Psoas muscle (tissue), 8 donors: ENCODE measurements at places on chromosomes 4 and X. TPM values are rescaled to one million over a fixed set of nuclear protein-coding genes. Genes with fewer than 3 reads are reported as not detected.

GRCh38 chr4:119138046-119138445 is 2.4 kb downstream of the MYOZ2 start:
- H3K4me1 ChIP-seq: peaks cover 31% of the 10 kb centered on the region
- peak overlapping the region; percentile 50 for H3K4me3 ChIP-seq
- H3K36me3 ChIP-seq: no peaks in the 10 kb centered on the region
- H3K27ac ChIP-seq: peak overlapping the region; percentile 72

DNA sequence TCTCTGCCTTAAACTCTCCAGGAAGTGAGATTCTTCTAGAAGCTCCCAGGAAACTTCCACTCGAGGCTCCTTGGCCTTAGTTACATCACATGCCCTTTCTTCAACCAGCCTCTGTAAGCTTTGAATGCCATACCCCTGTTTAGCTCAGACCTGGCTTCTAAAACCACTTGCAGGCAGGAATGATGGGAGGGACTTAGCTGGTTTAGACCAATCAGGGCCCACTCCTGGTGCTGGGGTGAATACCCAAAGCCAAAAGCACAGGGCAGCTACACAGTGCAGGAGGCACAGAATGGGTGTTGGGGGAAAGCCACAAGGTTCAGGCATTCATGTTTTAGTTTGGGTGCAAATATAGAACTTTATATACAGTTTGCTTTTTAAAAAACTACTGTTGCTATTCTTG is 296.2 kb downstream of the FRMPD4 start:
- H3K27ac ChIP-seq: no peak overlapping the region
- H3K36me3 ChIP-seq: no peaks in the 10 kb centered on the region
- DNase-seq: no peak
- no peak overlapping the region for H3K4me3 ChIP-seq
- H3K27me3 ChIP-seq: no peaks in the 10 kb centered on the region

GRCh38 chr4:160570271-160570670 is 1467.4 kb downstream of the RAPGEF2 start:
- H3K36me3 ChIP-seq: no peaks in the 10 kb centered on the region
- no peak overlapping the region for H3K27ac ChIP-seq
- no peaks in the 10 kb centered on the region for H3K27me3 ChIP-seq
- H3K4me1 ChIP-seq: no peaks in the 10 kb centered on the region

DNA sequence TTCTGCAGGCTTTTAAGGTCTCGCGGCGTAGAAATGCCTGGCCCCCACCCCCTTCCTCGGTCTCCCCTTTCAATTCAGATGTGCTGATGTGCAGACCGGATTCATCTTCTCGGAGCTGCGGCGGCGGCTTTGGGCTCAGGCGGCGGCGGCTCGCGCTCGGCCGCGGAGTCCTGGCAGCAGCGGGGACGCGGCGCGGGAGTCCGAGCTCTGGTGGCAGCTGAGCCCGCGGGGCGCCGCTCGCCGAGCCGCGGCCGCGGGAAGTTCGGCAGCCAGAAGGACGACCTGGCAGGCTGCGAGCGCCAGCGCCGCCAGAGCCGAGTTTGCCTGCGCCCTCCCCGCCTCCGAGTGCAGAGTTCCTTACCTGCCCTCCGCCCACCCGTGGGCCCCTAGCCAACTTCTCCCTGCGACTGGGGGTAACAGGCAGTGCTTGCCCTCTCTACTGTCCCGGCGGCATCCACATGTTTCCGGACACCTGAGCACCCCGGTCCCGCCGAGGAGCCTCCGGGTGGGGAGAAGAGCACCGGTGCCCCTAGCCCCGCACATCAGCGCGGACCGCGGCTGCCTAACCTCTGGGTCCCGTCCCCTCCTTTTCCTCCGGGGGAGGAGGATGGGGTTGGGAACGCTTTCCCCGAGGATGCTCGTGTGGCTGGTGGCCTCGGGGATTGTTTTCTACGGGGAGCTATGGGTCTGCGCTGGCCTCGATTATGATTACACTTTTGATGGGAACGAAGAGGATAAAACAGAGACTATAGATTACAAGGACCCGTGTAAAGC is 448 bp downstream of the TLL1 start:
- no peak overlapping the region for H3K27ac ChIP-seq
- no peaks in the 10 kb centered on the region for H3K4me1 ChIP-seq
- peaks cover 54% of the 10 kb centered on the region for H3K27me3 ChIP-seq
- DNase-seq: peak; percentile 33
- H3K36me3 ChIP-seq: no peaks in the 10 kb centered on the region

DNA sequence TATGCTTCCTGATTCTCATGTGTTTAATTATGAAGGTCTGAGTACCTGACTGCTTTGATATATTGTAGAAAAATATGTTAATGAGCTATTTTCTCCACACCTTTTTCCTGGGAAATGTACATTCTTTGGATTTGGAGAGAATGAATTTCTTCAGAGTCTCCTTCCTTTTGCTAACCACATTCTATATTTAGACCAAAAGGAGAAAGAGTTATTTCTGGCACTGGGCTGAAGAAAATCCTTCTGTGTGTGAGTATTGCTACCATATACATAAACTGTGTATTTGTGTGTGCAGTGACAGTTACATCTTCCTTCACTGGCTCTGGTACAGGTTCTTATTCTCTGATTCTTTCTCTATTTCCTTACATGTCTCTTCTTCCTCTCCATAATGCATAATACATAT is 44.5 kb upstream of the PGRMC2 start:
- H3K36me3 ChIP-seq: no peaks in the 10 kb centered on the region
- DNase-seq: no peak
- H3K4me3 ChIP-seq: no peak overlapping the region
- H3K27ac ChIP-seq: no peak overlapping the region

- DNase-seq: no peak
- no peaks in the 10 kb centered on the region for H3K36me3 ChIP-seq
- H3K27ac ChIP-seq: no peak overlapping the region
- peaks cover 15% of the 10 kb centered on the region for H3K4me1 ChIP-seq
Measured at GRCh38 chr4:139247241-139247640, 32.8 kb downstream of the MGARP start.

GRCh38 chr4:91092398-91092980 is 965.3 kb downstream of the CCSER1 start:
- no peaks in the 10 kb centered on the region for H3K4me1 ChIP-seq
- H3K36me3 ChIP-seq: no peaks in the 10 kb centered on the region
- no peak overlapping the region for H3K27ac ChIP-seq
- no peaks in the 10 kb centered on the region for H3K27me3 ChIP-seq
- no peak overlapping the region for H3K4me3 ChIP-seq

- H3K4me3 ChIP-seq: no peak overlapping the region
- no peak overlapping the region for H3K27ac ChIP-seq
- no peak for DNase-seq
- H3K27me3 ChIP-seq: no peaks in the 10 kb centered on the region
Measured at GRCh38 chr4:11937941-11938340, 509.2 kb upstream of the HS3ST1 start.

- H3K27ac ChIP-seq: no peak overlapping the region
- no peak overlapping the region for H3K4me3 ChIP-seq
- no peak for DNase-seq
- no peaks in the 10 kb centered on the region for H3K4me1 ChIP-seq
Measured at GRCh38 chr4:189502841-189503435, 437.7 kb upstream of the FRG1 start.

DNA sequence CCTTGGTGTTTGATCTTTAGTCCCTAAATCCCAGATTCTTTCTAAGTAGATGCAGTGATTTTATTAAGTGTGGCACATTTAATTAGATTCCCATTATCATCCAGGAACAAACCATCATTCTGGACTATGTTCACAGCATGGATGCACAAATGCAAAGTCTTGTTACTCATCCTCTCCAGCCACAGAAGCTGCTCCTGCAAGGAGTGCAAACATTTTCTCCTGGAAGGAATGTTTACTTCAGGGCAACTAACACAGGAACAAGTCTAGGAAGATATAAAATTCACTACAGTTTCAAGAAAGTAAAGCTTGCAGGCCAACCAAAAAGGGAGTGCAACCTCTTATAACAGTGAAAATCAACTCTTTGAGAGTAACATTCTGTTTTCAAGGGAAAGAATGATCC is 106.0 kb downstream of the IQCM start:
- H3K4me3 ChIP-seq: no peak overlapping the region
- H3K4me1 ChIP-seq: no peaks in the 10 kb centered on the region
- H3K36me3 ChIP-seq: no peaks in the 10 kb centered on the region
- H3K27me3 ChIP-seq: no peaks in the 10 kb centered on the region
- H3K27ac ChIP-seq: no peak overlapping the region

- DNase-seq: no peak
- no peak overlapping the region for H3K4me3 ChIP-seq
- H3K36me3 ChIP-seq: peaks cover 11% of the 10 kb centered on the region
- no peaks in the 10 kb centered on the region for H3K4me1 ChIP-seq
- no peak overlapping the region for H3K27ac ChIP-seq
- no peaks in the 10 kb centered on the region for H3K27me3 ChIP-seq
Measured at GRCh38 chr4:105329081-105329480, 144.8 kb downstream of the PPA2 start.

DNA sequence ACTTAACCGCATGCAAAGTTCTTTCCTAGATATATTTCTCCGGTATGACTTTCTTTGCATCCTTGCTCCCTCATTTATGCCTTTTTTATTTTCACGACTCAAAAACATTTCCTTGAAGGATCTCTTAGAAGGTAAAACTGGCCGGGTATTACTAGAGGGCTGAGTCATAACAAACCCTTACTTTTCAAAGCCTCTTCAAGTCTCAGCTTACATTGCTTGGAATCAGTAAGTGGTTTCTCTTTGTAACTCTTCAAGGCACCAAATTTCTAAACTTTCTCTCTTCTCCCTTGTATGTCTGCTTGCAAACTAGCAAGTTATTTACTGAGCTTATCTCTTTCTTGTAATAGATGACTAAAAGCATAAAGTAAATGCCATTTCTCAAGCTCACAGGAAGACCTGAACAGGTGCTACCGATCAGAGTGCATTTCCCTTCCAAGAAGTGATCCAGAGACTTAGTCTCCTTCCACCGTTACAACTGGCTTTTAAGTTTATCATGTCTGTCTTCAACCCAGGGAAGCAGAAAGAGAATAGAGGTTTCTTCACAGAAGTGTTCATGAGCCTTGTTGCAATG is 75.5 kb downstream of the ANXA10 start:
- H3K27me3 ChIP-seq: no peaks in the 10 kb centered on the region
- H3K27ac ChIP-seq: no peak overlapping the region
- DNase-seq: no peak
- H3K4me3 ChIP-seq: no peak overlapping the region

- no peaks in the 10 kb centered on the region for H3K4me1 ChIP-seq
- no peak overlapping the region for H3K27ac ChIP-seq
Measured at GRCh38 chrX:20609916-20610415, 343.3 kb upstream of the RPS6KA3 start.

DNA sequence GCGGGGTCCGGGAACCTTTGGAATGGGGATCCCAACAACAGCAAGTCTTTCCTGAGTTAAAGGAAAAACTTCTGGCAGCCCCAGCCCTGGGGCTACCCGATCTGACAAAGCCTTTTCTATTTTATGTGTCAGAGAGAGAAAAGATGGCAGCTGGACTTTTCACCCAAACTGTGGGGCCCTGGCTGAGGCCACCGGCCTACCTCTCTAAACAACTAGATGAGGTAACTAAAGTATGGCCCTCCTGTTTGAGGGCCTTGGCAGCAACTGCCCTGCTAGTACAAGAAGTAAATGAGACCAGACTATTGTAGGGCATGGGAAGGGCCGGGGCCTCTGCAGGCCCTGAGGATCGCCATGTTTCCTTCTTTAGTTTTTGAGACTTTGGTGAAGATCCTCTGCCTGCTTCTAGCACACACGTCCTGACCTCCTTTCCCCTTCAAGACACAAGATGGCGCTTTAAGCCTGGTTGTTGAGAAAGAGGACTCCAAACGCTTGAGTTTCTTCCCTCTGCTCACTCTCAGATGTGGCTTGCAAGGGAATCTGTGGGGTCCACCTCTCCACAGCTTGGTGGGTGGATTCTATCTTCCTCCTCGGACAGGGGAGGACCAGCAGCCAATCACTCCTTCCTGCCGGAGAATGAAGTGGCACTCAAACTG is 18.5 kb upstream of the DRD5 start:
- peaks cover 17% of the 10 kb centered on the region for H3K27me3 ChIP-seq
- H3K4me3 ChIP-seq: no peak overlapping the region
- H3K36me3 ChIP-seq: no peaks in the 10 kb centered on the region

GRCh38 chrX:138709886-138710791 is 1.4 kb downstream of the FGF13 start:
- no peak overlapping the region for H3K27ac ChIP-seq
- peak overlapping the region; percentile 58 for H3K4me3 ChIP-seq
- no peaks in the 10 kb centered on the region for H3K27me3 ChIP-seq

- no peaks in the 10 kb centered on the region for H3K36me3 ChIP-seq
- H3K27me3 ChIP-seq: no peaks in the 10 kb centered on the region
- H3K4me3 ChIP-seq: no peak overlapping the region
Measured at GRCh38 chrX:13649838-13650237, 3.1 kb upstream of the TCEANC start.

- no peaks in the 10 kb centered on the region for H3K4me1 ChIP-seq
- peak overlapping the region; percentile 28 for H3K27ac ChIP-seq
- H3K36me3 ChIP-seq: no peaks in the 10 kb centered on the region
- H3K4me3 ChIP-seq: no peak overlapping the region
- no peaks in the 10 kb centered on the region for H3K27me3 ChIP-seq
Measured at GRCh38 chrX:13029887-13030771, 14.3 kb downstream of the FAM9C start.

- H3K27ac ChIP-seq: no peak overlapping the region
- no peak for DNase-seq
- no peaks in the 10 kb centered on the region for H3K4me1 ChIP-seq
- no peaks in the 10 kb centered on the region for H3K27me3 ChIP-seq
- peaks cover 34% of the 10 kb centered on the region for H3K36me3 ChIP-seq
Measured at GRCh38 chr4:40812856-40813255, 63.1 kb downstream of the NSUN7 start.

GRCh38 chrX:133376422-133376821 is 38.9 kb downstream of the GPC4 start:
- no peak for DNase-seq
- H3K27ac ChIP-seq: peak overlapping the region; percentile 30
- no peaks in the 10 kb centered on the region for H3K27me3 ChIP-seq
- peaks cover 22% of the 10 kb centered on the region for H3K4me1 ChIP-seq
- H3K36me3 ChIP-seq: no peaks in the 10 kb centered on the region
- H3K4me3 ChIP-seq: no peak overlapping the region

Gene SPANXN4
- not detected for polyA plus RNA-seq

Gene STARD8
- polyA plus RNA-seq: 4.2 TPM

Gene DCAF12L1
- 0.01 TPM for polyA plus RNA-seq
